ENCODE measurements at places on chromosomes 6 and 20.

DNA sequence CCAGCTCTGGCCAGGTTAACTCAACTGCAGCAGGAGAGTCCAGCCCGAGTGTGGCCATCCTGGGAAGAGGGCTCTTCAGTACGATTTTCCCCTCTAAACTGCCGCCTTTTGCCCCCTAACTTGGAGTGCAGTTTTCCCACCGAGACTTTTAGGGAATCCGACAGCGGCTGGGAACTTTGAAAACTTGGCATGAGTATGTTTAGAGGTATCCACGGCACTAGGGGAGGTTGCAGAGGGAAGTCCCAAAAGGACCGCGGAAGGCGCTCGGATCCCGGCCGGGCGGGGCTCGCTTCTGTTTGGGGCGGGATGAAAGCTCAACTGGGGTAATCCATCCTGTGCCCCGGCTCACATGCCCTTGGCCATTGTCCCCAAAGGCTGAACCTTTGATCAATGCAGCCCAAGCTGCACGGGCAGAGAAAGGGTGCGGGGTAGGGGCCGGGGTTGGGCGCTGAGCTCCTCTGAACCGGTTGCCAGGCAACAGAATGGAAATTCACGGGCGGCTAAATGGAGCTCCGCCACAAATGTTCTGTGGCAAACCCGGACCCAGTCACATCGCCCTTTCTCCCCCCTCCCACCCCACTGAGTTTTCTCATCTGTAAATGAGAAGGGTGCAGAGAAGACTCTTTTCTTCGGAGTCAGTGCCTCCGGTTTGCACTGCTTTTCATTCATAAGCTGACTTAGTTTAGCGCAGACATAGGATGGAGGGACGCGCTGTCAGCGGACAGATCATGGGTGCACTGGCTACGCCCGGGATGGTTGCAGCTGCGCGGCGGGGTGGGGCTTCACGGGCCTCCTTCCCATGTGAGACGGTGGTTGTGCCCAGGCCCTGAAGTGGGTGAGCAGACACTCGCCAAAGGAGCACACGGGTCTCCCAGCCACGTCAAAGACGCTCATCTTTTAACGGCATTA is 2.3 kb downstream of the BMP6 start:
- DNase-seq: peak; percentile 25

- DNase-seq: no peak
These were observed 9.9 kb upstream of the MMP9 start for GRCh38 chr20:45998761-45999160.

DNA sequence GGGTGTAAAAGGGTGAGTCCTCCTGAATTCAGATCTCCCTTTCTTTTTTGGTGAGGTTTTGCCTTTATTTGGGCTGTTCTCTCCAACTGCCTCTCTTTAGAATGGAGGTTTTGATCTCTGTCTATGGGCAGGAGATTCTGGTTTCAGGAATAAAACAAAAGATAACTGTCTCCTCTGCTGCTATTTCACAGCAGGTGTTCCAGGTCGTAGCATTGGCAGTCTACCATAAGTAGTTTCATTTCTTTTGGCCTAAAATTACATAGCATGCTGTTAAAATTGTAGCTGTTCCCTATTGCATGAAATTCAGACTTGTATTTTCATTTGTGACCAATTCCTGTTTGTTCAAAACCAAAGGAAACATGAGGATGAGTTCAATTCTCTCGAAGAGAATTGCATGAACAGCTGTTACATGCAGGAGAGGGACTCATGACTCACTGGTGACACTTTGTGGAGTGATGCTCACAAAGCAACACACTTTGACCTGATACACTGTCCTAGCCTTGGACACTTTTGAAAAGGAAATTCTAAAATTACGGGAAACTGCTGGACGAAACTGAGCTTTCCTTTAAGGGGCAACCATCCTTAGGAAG is 76.8 kb upstream of the SIRPG start:
- DNase-seq: no peak

GRCh38 chr20:25499031-25499430 is 86.3 kb downstream of the NINL start:
- DNase-seq: no peak

GRCh38 chr6:31739639-31740396 is at the start of gene MSH5:
MSH5 (plus strand) TSS chr6:31740005; CDS start chr6:31740467, 462 bp downstream.
- peak; percentile 99 for DNase-seq

- no peak for DNase-seq
These were observed 68.3 kb downstream of the NPEPL1 start for GRCh38 chr20:58760856-58761255.

GRCh38 chr6:106377061-106377540 is 16.6 kb downstream of the CRYBG1 start:
- DNase-seq: no peak

DNA sequence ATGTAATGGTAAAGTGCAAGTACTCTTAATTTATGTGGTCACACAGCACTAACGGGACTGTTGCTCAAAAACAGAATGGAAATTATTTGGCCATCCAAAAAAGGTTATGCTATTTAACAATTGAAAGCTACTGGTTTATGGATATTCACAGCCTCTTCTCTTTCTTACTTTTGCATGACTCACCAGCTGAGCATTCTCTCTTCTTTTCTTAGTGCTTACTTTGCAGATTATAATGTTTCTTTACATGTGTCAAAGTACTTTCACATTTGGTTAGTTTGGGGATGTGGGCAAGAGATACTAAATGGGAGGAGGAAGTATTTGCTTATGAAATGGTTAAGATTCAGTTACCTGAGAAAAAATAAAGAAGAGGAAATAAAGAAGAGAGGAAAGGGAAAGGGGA is 610.5 kb downstream of the HTR1B start:
- DNase-seq: no peak

DNA sequence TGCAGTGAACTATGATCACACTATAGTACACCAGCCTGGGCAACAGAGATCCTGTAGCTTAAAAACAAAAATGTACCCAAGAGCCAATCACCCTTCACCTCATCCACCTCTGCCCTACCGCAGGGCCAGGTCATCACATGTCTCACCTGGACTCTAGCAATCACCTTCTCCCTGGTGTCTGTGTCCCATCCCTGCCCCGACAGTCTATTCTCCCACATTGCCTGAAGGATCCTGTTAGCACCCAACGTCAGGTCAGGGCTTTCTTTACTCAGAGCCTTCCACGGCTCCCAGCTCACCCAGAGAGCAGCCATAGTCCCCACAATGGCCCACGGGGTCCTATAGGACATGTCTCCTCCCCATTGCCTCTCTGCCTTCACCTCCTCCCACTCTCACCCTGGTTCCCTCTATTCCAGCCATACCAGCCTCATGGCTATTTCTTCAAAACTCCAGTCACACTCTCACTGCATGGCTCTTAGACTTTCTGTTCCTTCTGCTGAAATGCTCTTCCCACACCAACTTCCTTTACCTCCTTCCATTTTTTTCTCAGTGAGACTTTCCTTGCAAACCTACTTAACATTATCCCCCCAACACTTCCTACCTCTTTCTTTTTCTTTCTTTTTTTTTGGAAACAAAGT is 22.5 kb upstream of the ARFGEF2 start:
- no peak for DNase-seq

DNA sequence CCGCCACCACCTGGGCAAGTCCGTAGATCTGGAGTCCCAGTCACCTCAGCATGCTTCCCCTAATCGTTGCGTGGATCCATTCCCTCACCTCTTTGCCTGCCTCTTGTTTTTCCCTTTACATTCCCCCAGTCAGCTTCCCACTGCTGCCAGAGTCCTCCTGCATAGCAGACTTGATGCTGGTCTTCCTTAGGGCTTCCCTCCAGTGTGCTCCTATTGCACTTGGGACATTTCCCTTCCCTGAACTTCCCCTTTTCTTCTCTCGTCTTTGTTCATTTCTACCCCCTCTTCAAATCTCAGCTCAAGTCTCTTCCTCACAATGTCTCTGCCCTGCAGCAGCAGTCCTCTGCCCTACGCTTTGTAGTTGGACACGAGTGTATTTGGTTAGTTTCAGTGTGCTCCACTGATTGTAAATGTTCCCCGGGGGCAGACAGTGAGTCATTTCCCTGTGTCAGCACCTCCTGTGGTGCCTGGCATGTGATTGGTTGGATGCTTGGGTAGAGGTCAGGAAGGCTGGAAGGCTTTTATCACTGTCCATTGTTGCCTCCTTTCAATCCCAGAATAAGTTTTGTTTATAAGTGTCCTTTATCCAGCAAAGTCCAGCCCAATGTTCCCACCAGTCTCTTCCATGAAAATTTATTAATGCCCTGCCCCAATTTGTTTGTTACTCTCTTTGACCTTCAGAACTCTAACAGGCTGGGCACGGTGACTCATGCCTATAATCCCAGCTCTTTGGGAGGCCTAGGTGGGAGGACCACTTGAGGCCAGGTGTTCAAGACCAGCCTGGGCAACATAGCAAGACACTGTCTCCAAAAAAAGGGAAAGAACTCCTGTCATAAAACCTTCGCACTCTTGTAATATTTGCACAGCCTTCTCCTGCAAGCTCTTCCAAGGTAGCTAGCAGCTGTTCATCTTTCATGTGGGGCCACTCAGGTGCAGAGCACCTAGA is 38.3 kb downstream of the FAM120B start:
- DNase-seq: no peak

- DNase-seq: no peak
These were observed 85.8 kb downstream of the DZANK1 start for GRCh38 chr20:18380908-18381529.

GRCh38 chr6:87922196-87922946 is 125.3 kb upstream of the SPACA1 start:
- no peak for DNase-seq

- DNase-seq: no peak
These were observed 80.2 kb downstream of the ANKEF1 start for GRCh38 chr20:10115021-10115420.

DNA sequence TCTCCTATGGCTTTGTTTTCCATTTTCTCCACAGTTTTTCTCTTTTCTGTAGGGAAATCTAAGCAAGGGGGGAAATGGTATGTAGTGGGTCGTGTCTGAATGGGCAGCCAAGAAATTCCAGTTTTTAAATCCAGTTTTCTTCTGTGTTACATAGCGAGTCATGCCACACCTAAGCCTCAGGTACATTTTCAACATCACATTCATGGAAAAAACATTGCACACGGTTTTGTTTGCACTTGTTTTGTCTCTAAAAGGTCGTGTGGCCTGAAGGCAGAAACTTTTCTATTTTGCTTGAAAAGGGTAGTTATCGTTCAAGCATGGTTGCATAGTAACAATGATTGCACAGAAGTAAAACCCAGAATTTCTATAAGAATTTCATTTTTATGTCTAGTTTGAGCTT is 70.5 kb downstream of the MOXD1 start:
- no peak for DNase-seq

- no peak for DNase-seq
These were observed 38.1 kb upstream of the BMP5 start for GRCh38 chr6:55913228-55914195.
